ENCODE measurements at places on chromosomes 13 and 19.

GRCh38 chr19:33770107-33770506, 26.6 kb upstream of the KCTD15 start:
- DNase-seq = no peak

DNA sequence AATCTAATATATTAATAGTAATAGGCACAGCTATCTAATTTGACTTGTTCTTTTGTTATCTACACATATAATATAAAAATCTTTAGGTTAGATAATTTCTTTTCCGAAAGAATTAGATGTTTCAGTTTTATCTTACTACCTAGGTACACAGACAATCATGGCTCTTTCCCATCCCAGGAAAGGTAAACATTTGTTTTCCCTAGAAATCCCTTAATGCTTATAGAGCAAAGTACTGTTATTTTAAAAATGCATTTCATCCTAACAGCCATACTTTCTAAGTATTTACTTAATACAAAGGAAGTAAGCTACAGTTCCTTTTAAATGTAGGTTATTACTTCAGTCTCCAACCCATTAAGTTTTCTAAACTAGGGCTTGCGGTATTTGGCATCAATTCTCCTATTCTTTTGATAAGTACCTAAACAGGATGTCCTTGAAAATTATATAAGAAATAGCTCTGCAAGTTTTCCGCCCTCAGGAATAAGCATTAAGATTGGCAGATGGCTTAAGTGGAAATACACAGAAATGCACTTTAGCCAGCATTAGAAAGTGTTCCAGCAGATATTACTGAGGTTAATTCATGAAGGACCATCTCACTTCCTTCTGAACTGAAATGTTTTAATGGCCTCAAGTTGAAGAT, 616.2 kb upstream of the SPRY2 start:
- no peak for DNase-seq

DNA sequence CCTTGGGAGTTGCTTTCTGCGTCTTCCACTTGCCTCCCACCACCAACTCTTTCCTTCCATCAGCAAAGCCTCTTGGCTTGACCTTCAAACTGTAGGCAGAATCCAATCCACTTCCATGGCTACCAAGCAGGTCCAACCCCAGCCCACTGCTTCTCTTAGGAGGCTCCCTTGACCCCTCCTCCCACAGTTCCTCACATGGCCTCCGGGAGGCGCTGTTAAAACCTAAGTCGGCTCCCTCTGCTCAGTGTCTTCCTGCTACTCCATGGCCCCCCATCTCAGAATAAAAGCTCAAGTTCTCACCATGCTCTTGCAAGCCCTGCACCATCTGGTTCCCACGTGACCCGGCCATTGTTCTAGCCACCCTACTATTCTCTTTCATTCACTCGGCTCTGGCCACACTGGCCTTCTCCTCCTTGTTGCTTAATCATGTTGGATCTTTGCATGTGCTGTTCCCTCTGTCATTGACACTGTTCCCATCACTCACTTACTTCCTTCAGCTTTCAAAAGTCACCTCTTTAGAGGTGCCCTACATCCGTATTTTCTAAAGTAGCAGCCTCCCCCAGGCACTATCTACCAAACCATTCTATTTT, 7.5 kb downstream of the IZUMO2 start:
- DNase-seq = no peak

- no peak for DNase-seq
Measured at GRCh38 chr19:52990759-52991418, 22.8 kb upstream of the ERVV-1 start.

DNA sequence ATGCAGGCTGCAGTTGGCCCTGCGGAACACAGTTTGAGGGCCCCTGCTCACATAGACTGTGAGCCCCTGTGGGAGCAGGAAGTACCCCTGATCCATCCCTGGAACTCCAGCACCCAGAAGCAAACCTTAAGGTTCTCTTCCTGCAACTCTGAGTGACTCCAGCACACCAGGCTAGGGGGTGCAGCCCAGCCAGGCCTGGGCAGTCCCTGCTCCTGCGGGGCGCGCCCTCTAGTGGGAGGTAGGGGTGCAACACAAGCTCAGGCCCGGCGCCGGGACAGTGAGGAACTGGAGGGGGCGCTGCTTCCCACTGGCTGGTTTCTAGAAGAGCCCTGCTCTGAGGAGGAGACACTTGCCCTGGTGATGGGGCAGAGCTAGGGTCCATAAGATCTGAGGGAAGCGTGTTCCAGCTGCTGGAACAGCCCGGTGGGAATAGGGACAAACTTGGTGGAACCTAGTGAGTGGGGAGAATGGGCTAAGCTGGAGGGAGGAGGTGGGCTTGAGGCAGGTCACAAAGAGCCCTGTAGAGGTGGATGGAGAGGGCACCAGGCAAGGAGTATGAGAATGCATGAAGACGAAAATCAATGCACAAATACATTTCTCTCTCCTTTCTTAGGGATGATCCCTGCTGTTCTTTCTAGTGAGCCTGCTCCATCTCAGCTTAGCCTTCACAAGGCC, 5.0 kb downstream of the ZSCAN5A start:
- DNase-seq = peak; percentile 24

GRCh38 chr19:1618157-1619093, 13.2 kb upstream of the UQCR11 start:
- no peak for DNase-seq

DNA sequence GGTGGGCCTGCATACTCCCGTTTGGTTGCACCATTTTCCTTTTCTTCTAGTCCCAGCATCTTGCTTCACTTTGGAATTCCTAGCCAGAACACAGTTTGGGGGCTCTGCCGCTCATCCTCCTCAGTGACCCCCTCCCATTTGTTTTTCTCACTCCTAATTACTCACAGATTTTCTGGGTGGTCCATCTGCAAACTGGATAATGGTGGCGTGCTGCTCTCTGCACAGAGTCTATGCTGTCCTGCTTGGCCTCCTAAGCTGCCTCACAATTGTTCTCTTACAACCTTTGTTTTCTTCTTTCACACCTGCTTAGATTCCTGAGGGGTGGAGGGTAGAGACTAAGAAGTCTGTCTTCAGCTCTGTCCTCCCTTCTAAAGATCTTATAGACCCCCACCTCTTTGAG, 80.8 kb downstream of the SHISA2 start:
- no peak for DNase-seq

DNA sequence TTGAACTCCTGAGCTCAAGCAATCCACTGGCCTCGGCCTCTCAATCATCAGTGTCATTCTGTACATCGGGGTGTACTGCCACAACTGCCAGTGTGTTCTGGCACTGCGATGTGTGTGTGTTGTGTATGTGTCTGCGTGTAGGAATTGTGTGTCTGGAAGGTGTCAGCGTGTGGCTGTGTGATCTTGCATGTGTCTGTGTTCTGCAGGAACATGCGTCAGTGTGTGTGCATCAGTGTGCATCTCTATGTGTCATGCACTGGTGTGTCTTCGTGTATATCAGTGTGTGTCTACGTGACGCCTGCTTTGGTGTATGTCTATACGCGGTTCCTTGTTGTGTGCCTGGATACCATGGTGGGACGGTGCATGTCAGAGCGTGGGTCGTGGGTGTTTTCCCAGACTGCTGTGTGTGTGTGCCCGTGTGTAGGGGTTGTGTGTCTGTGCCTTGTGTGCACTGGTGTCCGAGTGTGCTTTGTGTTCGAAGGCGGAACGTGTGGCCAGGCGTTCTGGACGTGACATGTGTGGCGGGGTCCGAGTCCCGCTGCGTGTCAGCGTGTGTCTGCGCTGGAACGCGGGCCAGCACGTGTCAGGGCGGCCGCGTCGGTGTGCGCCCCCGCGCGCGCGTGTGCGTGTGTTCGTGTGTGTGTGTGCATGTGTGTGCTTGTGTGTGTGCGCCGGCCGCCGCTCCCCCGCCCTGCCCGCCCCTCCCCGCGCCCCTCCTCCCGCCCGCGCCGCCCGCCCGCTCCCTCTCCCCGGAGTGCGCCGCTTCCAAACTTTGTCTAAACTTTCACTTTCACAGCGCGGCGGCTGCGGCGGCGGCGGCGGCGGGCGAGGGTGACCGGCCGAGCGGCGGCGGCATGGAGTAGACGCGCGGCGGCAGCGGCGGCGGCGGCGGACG, at the start of gene NFIX:
NFIX (plus strand) TSS at position 775 of the 895 bp plus-strand sequence. CDS start 363 bp downstream, outside the sequence.
- no peak for DNase-seq

DNA sequence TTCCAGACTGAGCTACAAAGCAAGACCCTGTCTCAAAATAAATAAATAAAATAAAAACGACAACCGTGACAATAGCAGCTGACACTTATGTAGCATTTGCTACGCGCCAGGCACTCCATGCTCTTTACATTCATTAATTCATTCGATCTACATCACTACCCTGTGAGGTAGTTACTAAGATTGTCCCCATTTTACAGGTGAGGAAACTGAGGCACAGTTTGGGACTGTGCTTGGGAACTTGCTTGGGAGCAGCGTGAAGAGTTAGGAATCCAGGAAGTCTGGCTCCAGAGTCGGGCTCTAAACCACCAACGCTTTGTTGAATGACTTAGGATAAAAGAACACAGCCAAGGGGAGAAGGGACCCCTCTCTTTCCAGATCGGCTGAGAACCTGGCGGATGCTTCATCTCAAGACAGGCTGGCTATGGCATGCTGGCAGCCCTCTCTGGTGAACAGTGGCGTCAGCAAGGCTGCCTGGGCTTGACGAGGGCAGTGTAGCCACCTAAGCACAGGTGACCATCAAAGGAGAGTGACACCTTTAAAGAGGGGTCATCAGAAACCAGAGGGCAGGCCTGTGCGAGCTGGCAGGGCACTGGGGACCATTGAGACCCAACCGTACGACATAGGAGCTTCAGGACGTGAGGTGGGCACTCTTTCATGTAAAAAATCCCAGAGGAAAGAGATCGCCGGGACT, 591 bp downstream of the DOHH start:
- no peak for DNase-seq

DNA sequence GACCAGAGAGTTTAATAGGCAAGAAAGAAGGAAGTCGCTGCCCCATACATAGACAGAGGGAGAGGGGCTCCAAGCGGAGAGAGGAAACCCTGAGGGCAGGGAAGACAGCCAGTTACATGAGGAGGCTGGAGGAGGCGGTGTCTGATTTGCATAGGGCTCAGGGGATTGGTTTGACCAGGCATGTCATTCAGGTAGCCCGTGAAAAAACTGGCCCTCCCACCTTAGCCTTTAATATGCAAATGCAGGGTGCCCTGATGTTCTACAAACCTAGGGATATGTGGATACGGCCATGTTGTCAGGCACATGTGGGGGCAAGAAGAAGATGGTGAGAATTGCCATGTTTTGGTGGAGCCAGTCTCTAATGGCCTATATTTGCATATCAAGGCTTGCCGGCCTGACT, 1461.6 kb downstream of the PCDH9 start:
- DNase-seq = no peak

DNA sequence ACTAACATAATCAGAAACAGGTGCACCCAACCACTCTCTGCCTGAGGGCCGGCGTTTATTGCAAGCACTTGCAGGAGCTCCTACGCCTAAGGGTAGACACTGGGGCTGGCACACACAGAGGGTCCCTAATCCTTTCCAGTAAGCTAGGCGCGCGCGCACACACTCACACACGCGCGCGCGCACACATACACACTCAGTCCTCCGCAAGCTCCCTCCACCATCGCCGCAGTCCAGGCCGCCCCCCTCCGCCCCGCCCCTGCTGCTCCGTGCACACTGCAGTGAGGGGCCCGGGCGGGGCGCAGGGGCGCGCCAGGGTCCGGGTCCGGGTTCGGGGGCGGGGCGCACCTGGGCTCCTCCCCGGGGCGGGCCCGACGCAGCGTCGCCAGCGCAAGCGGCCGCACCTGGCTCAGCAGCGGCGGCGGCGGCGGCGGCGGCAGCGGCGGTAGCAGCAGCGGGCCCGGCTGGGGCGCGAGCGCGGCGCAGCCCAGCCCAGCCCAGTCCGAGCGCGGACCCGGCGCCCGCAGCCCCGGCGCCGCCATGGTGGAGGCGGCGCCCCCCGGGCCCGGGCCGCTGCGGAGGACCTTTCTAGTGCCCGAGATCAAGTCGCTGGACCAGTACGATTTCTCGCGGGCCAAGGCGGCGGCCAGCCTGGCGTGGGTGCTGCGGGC, at the start of gene CAMSAP3:
CAMSAP3 (plus strand) TSS at position 398 of the 668 bp plus-strand sequence; CDS start at position 538, 140 bp downstream.
- DNase-seq = peak; percentile 26

- no peak for DNase-seq
Measured at GRCh38 chr19:46435009-46435408, 6.3 kb upstream of the PNMA8C start.

GRCh38 chr19:43738780-43739211, 16.0 kb downstream of the SMG9 start:
- no peak for DNase-seq

DNA sequence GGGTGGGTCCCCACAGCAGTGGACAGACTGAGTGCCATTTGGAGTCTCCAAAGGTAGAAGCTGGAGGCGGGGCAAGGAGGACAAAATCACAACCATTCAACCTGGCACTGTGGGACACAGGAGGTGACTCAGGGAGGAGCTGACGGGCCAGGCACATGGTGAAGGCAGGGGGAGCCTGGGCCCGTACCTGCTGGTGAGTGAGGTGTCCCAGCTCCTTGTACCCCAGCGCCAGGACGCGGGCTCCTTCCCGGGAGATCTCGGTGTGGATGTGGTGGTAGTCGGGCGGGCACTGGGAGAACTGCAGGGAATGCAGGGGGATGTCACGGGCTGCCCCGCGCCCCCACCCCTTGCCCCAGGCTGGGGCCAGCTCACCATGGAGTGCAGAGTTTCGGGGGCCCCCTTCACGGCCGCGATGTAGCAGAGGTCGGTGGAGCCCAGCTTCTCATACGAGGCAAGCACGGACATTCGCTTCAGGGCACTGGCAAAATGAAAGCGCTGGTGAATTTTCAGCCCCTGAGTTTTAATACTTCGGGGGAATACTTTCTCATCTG, 9.8 kb downstream of the ATP13A1 start:
- no peak for DNase-seq

- no peak for DNase-seq
Measured at GRCh38 chr13:101152184-101152583, 264.1 kb downstream of the NALCN start.

- no peak for DNase-seq
Measured at GRCh38 chr19:57615346-57615745, 1.3 kb downstream of the ZNF134 start.

GRCh38 chr19:48310227-48310626, 15.1 kb upstream of the EMP3 start:
- no peak for DNase-seq

DNA sequence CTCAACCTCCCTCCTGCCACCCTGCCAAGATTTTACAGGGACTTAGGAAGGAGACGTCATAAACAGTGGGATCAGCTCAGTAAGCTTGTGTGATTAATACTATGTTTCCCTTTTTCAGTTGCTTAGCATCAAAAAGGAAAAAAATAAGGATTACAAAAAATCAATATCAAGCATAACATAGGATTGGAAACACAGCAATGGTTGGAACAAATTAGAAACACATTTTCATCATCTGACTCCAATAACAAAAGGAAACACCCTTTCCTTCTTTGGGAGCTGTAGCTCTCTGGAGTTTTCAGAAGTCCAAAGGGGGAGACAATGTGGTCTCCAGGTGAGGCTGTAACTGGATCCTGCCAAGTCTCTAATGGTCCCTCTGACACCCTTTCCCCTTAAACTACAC, 233.4 kb downstream of the B3GLCT start:
- DNase-seq = no peak

GRCh38 chr19:55597501-55597921, 1.8 kb downstream of the FIZ1 start:
- DNase-seq = no peak

GRCh38 chr13:98195054-98195791, 18.2 kb upstream of the RNF113B start:
- no peak for DNase-seq
